ENCODE measurements at places on chromosomes 13 and 19.

- no peak for DNase-seq
These were observed 108.2 kb downstream of the DACH1 start for GRCh38 chr13:71758828-71759227.

DNA sequence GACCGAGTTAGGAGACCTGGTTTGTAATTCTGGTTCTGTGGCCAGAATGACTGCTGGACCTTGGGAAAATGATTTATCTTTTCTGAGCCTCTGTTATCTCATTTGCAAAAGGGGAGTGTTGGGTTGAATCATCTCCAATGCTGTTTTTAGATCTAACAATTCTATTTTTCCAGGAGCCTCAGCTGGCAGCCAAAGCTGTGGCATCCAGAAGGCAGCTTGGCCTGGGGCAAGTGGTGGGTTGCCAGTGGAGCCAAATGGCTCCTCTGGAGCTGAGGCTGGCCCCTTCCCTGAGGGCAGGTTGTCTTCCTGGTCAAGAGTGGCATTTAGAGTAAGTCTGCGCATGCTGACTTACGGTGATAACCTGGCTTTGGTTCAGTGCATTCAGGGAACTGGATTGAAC, 21.3 kb downstream of the B3GLCT start:
- no peak for DNase-seq

DNA sequence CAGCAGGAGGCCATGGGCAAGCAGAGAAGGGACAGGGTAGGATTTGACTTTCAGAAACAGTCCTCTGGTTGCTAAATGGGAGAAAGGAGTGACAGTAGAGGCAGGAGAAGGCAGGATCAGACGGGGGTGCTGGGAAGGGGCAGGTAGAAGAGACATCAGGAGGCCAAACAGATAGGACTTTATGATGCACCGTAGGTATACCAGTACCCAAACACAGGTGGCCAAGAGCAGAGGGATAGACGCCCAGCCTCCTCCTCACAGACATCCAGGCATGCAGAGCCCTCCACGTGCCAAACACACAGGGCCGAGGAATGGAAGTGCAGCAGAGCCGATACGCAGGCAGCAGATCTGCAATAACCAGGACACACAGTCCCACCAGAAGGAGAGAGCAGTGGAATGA, 1.3 kb upstream of the AXL start:
- no peak for DNase-seq

DNA sequence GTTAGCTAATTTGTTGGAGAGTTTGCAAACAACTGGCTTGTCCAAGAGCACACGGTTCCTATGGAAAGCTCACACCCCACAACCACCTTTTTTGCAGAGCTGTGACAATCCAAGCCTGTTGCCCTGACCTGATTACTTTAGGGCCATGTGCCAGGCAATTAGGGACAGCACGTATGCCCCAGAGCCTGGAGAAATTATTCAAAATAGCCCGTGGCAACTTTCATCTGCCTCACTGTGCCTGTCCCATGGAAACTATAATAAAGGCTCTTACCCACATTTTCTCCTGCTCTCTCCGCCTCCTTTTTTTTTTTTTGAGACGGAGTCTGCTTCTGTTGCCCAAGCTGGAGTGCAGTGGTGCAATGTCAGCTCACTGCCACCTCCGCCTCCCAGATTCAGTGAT, 18.6 kb upstream of the FBN3 start:
- DNase-seq = no peak

- no peak for DNase-seq
These were observed 1096.8 kb upstream of the PCDH20 start for GRCh38 chr13:62512194-62513141.

DNA sequence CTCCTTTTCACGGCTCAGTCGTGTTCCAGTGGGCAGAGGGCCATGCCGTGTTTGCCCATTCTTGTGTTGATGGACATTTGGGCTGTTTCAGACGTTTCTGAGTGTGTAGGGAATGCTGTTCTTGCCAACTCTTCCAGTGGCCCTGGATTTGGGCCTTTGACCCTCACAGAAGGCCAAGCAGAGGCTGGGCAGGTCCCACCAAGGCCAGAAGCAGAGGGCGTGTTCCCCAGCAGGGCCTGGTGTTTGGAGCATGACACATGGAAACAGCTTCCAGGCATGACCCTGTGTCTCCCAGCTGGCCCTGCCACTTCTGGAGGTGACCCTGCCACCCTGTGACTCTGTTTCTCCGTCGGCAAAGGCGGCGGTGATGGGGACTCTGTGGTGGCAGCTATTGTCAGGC, 35.9 kb downstream of the EFNA2 start:
- no peak for DNase-seq

DNA sequence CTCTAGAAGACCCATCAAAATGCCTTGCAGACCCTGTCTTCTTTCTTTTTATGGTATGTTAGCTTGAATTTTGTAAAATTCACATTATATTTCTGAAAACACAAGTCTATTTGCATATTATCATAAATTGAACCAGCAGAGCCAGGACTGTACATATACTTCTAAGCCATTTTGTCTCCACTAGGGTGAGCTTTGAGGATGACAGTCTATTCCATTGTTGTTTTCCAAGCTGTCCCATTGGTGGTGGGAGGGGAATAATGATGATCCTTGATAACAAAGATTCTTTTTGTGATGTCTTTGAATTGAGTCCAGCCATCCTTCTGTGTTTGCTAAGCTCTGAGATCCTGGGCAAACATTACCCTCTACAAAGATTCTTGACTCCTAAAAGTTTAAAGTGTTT, 359.3 kb upstream of the PCDH20 start:
- DNase-seq = no peak

DNA sequence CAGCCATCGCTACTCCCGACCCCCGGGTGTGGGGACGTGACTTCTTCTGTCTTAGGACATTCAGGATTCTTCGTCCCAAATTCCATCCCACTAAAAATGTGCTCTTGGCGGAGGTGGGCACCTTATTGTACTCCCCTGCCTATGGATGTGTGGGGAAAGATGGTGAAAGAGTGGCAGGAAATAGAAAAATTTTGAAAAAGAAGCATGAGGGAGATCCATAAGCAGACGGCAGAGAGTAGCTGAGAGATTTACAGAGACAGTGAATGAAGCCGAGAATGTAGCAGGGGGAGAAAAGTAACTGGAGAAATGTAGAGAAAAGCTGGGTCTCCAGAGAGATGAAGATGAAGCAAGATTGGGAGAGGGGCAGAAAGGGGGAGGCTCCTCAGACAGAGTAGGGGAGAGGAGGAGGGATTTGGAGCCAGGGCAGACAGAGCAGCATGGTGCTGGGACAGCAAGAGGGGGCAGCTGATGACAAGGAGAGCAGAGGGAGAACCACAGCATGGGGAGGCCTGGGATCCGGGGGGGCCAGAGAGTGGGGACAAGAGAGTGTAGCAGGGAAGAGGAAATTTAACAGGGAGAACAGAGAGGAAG, 843 bp downstream of the ZNF610 start:
- DNase-seq = no peak

DNA sequence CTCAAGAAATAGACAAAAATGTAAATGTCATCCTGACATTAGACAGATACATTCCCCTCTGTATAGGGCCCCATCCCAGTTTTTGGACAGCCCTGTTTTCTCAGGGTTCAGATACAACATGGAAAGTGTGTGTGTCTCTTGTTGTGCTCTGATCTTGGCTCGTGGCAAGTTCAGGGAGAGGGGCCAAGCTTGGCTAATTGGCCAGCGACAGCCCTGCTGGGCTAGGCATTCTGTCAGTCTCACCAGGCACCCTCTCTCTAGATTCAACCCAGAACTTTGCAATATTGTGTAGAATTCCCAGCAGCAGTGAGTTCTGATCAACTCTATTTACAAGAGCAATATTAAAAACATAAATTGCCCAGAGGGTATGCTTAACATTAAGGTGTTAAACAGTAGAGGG, 30.1 kb downstream of the MTUS2 start:
- DNase-seq = no peak

DNA sequence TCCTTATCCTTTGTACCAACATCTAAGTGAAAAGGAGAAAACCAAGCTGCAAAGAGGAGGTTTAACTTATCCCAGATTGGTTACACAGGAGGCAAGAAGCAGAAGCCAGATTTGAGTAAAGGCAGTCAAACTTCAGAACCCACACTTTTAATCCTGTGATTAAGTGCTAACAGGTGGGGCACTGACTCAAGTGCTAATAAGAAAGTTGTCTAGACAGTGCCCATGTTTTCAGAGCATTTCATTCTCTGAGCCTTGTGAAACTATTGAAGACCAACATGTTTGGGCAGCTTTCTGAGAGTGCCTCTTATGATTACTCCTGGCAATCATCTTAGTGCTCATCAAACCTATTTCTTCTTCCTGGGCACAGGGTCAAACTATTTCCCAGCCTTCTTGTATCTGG, 380.8 kb downstream of the KCNRG start:
- DNase-seq = no peak

GRCh38 chr13:71218960-71219359, 648.0 kb downstream of the DACH1 start:
- no peak for DNase-seq

DNA sequence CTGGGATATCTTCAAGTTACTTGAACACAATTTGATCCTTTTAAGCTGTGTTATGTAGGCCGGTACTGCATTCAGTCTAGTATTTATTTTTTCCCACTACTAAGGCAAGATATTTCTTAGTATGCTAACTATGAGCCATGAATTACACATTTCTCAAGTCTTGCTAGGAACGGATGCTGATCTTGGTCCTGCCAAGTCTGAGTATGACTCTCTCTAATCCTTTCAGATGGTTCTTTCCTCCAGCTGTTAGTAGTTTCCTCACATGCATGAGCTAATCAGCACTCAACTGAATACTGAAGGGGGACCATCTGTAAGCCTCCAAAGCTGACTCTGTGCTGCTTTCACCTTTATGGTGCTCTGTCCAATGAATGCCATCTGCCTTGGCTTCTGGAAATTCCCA, 460.3 kb downstream of the KCTD12 start:
- no peak for DNase-seq

DNA sequence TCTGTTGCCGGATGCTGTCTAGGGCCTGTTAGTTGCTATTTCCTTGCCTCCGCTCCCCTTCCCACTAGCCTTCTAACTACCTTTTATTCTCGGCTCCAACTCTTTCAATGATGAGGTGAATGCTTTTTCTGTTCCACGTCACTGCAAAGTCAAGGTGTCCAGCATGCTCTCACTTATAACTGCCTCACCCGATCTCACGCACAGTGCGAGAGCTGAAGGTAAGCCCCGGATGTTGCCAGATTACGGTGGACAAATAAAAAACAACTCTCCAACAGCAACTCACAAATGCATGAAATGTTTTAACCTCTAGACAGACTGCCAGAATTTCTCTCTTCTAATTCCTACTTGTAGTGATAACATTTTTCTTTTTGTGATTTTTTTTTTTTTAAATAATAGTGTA, 169.9 kb downstream of the STK24 start:
- no peak for DNase-seq

Measured in thoracic aorta (tissue), 2 donors.